Posterior cingulate gyrus (tissue), 11 donors: ENCODE measurements at places on chromosomes 6 and 20.

DNA sequence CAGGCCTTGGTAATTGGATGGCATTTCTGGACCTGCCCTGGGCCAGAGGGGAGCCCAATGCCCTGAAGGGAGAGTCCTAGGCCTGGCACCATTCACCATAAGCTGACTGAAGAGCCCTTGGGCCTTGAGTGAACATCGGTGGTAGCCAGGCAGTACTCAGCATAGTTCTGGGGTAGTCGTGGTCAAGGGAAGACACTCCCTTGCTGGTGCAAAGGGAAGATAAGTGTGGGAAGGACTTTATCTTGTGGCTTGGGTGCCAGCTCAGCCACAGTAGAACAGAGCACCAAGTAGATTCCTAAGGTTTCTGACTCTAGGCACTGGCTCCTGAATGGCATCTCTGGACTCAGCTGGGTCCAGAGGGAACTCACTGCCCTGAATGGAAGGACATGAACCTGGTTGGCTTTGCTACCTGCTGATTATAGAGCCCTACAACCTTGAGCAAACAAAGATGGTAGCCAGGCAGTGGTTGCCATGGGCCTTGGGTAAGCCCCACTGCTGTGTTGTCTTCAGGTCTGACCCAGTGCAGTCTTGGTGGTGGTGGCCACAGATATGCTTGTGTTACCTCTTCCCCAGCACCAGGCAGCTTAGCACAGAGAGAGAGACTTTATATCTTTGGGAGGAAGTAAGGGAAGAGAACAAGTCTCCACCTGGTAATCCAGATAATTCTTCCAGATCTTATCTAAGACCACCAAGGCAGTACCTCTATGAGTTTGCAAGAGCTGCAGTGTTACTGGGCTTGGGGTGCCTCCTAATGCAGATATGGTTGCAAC, 83.5 kb downstream of the PRDM13 start:
- DNase-seq, result no peak

GRCh38 chr6:81938014-81938856, 185.8 kb upstream of the TENT5A start:
- no peak for DNase-seq

GRCh38 chr6:27889628-27890444, 22.4 kb downstream of the OR2B2 start:
- no peak for DNase-seq

GRCh38 chr6:89260310-89260709, 43.2 kb upstream of the GABRR1 start:
- DNase-seq, result no peak

DNA sequence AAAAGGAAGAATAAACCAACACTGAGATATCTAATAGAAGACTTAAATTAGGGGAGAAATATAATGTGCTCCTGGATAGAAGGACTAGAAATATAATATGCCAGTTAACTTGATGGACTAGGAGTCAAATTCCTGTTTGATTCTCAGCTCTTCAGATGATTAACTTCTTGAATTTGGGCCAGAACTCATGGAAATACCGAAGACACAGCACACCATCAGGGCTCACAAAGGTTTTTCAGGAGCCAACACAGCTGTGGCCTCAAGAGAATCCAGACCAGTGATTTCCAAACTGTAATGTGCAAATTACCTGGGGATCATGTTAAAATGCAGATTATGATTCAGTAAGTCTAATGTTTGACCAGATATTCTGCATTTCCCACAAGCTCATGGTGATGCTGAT, 33.8 kb upstream of the LRRC1 start:
- no peak for DNase-seq

DNA sequence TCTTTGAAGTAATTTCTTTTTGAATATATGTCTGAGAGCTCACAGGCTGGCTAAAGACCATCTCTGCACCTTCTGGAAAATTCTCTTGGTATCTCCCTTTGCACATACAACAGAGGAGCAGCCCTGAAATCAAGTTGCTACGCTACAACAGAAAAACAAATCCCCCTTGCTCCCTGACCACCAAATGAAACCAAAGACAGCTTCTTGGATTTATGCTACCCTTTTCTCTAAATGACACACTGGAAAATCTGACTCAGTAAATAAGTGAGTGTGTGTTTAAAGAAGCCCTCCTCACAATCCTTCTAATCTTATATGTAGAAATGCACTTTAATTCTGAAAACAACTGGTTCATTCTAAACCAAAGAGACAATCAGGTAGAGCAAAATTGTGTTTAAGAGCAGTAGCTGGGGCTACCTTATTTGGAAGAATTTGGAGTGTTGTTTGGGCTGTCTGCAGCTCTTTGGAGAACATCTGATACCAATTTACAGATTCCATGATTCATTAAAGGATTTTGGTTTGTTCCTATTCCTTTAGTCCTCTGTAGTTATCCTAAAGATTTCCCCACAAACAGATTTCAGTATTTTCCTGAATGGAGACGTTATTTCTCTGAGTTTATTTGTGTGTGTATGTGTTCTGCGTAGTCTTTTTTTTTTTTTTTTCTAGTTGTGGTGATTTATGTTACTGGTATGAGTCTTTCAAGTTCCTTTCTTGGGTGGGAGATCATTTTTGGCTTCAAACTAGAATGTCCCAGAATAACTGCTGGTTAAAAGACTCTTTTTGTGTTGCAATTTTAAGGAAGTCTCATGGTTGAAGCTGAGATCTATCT, 36.4 kb upstream of the UTRN start:
- no peak for DNase-seq

- no peak for DNase-seq
Observed at GRCh38 chr6:26225848-26226578, 138.8 kb downstream of the HFE start.

DNA sequence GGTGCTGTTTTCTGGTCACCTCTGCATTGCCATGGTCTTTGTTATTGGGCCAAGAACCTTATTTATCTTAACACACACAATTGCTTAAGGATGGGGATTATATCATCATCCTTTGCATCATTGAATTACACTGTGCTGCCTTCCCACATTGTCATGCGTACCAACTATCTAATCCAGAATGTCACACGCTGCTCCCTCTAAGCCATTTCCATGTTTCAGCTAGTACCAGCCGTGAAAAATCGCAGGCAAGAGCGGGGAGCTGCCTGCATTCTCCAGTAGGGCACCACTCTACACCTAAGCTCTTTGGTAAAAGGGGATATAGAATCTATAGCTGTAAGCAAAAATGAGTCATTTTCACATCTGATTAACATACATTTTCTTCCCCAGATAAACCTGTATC, 277.0 kb downstream of the PRL start:
- no peak for DNase-seq

DNA sequence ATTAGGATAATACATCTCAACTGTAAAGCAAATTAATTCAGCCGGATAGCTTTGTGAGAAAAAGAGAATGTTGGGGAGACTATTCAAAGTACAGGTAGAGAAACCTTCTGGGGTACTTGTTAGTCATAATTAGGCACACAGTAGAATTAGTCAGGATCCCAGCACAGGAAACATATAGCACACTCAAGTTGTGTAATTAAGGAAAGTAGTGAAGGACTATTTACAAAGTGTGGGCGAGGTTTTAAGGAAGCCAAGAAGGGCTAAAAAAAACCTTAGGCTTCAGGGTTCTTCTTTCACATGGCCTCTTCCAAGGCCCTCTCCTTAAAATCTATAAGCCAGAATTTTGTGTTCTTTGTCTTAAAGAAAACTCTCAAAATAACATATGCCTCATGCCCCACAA, 126.7 kb downstream of the RTN4IP1 start:
- no peak for DNase-seq

DNA sequence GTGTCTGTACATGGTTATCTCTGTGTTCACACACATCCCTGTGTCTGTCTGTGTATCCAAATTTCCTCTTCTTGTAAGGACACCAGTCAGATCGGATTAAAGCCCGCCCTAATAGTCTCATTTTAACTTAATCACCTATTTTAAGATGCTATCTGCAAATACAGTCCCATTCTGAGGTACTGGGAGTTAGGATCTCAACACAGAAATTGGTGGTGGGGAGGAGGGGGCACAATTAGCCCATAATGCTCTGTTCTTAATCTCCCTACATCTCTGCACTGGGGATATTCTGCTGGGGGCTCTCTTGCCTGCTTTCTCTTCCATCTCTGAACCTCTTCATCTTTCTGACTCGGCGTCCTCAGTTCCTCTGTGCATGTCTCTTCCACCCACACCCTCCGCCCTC, 320.7 kb downstream of the CDC5L start:
- DNase-seq, result no peak

DNA sequence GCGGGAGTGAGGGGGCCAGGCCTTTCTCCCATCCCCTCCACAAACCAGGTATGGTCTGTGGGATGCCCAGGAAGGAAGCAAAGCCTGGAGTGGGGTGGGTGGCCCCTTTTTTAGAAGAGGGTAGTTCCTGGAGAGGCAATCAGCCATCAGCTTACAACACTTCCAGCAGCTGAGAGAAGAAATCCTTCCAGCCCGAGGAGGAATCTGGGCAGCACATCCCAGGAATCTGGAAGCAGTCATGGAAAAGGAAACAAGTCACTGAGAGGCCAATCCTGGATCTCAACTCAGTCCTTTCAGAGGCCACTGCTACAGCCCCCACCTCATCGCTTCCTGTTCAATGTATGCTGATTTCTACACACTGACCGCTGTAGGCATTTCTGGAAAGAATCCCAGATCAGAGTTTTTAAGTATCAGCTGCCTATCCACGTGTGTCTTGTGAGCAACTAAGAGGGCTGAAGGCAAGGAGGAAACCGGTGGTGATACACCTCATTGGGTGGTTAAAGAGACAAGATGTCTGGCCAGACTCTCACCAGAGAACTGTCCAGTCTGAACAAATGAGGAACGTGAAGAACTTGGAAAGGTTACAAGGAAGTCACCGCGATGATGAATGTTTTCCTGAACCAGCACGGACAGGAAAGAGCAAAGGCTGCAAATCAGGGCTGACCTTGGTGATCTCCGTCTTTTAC, 92.9 kb upstream of the SHLD1 start:
- DNase-seq, result no peak

GRCh38 chr20:38315290-38315966, 11.5 kb downstream of the BPI start:
- no peak for DNase-seq

GRCh38 chr6:115982453-115982852, 78.2 kb downstream of the FRK start:
- no peak for DNase-seq

DNA sequence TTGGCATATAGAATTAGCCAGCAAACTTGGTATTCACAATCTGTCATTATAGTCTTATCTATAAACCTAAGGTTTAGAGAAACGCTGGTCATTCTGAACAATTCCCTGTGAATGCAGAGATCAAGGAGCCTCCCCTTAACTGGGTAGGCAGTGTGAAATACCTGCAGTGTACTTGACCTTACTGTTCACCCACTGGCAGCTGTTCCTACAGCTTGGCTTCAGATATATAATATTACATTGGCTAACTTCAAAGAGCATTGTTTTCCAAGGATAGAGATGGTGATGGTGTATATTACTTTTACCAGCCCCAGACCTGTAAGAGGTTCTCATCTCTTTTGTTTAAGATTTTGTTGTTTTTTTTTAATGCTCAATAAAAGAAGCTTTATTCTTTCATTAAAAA, 168.3 kb downstream of the ESR1 start:
- DNase-seq, result no peak

GRCh38 chr6:157258878-157259277, 64.4 kb downstream of the TMEM242 start:
- DNase-seq, result no peak

- no peak for DNase-seq
Observed at GRCh38 chr6:12595161-12595811, 121.3 kb upstream of the PHACTR1 start.

GRCh38 chr6:117985916-117986315, 78.9 kb downstream of the SLC35F1 start:
- no peak for DNase-seq

GRCh38 chr6:43009124-43009523, 4.6 kb downstream of the MEA1 start:
- DNase-seq, result no peak

DNA sequence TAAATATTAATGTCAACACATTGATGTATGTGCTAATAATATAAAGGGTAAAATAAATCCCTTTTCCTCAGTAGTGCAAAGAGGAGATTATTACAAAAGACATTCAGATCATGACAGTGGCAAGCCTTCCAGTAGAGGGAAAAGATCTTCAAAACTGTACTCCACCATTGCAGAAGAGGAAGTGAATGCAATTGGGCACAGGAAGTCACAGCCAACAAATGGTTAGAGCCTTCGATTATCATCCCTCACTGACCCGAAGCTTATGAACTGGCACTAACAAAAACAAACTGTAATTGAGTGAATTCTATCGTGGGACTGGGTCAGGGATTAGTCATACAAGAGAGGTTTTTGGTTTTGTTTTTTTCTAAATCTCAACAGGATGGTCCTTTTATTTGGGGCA, 39.3 kb upstream of the SCGN start:
- no peak for DNase-seq

DNA sequence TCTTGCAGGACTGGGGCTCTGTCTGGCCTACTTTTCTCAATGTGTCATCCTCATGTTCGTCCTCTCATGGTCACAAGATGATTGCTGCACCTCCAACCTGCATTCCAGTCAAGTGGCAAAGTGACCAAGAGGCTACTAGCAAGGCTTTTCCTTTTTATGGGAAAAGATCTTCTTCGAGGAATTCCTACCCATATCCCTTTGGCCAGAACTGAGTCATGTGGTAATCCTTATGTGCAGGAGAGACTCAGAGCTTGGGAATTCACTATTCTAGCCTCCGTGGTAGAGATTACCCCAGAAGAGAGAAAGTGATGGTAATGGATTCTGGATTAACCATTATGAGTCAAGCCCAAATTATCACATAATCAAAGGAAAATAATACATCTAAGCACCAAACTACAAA, 162.7 kb downstream of the KCNQ5 start:
- no peak for DNase-seq

DNA sequence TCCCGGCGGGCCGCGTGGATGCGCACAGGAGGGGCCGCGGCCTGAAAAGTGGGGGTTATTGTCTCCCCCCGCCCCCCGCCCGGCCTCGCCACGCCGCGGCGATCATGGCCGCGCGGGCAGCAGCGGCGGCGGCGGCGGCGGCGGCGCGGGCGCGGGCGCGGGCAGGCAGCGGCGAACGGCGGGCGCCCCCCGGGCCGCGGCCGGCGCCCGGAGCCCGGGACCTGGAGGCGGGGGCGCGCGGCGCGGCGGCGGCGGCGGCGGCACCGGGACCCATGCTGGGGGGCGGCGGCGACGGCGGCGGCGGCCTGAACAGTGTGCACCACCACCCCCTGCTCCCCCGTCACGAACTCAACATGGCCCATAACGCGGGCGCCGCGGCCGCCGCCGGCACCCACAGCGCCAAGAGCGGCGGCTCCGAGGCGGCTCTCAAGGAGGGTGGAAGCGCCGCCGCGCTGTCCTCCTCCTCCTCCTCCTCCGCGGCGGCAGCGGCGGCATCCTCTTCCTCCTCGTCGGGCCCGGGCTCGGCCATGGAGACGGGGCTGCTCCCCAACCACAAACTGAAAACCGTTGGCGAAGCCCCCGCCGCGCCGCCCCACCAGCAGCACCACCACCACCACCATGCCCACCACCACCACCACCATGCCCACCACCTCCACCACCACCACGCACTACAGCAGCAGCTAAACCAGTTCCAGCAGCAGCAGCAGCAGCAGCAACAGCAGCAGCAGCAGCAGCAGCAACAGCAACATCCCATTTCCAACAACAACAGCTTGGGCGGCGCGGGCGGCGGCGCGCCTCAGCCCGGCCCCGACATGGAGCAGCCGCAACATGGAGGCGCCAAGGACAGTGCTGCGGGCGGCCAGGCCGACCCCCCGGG, 637 bp downstream of the ARID1B start:
- peak; percentile 90 for DNase-seq
